ENCODE measurements at places on chromosomes 6 and 20.

- no peak for DNase-seq
Measured at GRCh38 chr20:16541878-16542277, 31.4 kb downstream of the KIF16B start.

GRCh38 chr6:85068221-85068620, 303.8 kb upstream of the TBX18 start:
- DNase-seq, result no peak

GRCh38 chr6:57261926-57262325, 39.8 kb upstream of the RAB23 start:
- no peak for DNase-seq

GRCh38 chr6:722608-723007, 29.7 kb upstream of the EXOC2 start:
- DNase-seq, result no peak

GRCh38 chr6:134352786-134353480, 35.0 kb upstream of the SGK1 start:
- no peak for DNase-seq
